Spinal cord (tissue), 10 donors: ENCODE measurements at places on chromosomes 7 and 10. TPM values are rescaled to one million over a fixed set of nuclear protein-coding genes. Genes with fewer than 3 reads are reported as not detected.

GIMAP6 gene
- 24.8 TPM for total RNA-seq

PRXL2A gene
- total RNA-seq = 69.7 TPM

GRCh38 chr7:21538936-21539495 is 3.8 kb upstream of the DNAH11 start:
- DNase-seq = peak; percentile 58

DNA sequence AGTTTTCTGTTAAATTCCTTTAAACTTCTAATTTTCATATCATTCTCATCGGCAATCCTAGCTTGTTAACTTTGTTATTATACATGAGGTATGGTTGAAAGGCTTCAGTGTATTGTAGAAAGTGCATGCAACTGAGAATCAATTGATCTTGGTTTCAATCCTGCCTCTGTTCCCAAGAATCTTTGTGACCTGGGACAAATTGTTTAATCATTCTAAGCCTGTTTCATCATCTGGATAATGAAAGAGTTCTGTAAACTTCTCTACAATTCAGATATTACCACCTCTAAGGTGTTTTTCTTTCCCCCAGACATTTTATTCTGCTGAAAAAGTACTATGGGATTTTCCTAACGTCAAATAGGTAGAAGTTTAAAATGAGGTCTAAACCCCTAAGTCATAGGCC is 179.0 kb downstream of the RNLS start:
- DNase-seq = no peak

INMT gene
- total RNA-seq = 5.6 TPM

DNA sequence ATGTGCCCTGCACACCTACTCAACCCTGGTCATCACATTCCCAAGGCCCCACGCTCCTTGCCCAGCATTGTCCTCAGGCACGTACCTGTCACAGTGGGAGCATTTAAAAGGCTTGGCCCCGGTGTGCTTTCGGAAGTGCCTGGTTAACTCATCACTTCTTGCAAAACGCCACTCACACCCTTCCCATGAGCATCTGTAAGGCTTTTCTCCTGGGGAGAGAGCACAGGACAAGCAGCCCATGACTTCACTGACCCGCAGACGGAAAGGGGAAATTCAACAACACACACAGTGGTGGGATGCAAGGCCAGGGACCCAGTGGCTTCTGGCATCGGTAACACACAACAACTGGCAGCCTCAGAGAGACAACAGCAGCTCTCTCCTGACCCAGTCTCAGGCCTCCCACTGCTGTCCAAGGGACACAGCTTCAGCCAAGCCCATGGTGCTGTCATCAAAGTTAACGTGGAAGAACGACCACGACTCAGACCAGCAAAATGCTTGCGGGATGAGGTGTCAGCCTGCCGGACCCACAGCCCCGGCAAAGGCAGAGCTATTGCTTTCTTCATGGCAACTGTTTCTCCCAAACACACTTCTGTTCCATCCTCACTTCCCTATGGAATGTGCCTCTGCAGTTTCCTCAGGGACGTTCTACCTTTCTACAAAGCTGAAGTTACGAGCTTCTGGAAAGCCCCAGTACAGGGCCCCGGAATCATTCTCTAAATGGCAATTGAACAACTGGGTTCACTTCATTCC is 4.8 kb downstream of the KLF6 start:
- DNase-seq = no peak
